ENCODE measurements at places on chromosomes 7 and 10.
A peak's percentile ranks its signal among the peaks of the same experiment; 100 is the strongest.

GRCh38 chr10:75051308-75051707 lies 60.1 kb upstream of the SAMD8 start:
- no peak for DNase-seq

DNA sequence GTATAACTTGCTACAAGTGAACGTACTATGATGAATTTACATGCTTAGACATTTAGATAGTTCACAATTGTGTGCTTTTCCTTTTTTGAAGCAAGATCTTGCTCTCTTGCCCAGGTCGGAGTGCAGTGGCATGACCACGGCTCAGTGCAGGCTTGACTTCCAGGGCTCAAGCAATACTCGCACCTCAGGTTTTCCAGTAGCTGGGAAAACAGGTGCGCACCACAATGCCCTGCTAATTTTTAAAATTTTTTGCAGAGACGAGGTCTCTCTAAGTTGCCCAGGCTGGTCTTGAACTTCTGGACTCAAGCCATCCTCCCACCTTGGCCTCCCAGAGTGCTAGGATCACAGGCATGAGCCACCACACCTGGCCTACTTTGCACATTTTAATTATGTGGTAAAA lies 1.8 kb downstream of the GPR15LG start:
- DNase-seq: no peak

GRCh38 chr7:141701489-141702046 lies 398 bp downstream of the DENND11 start:
- DNase-seq: peak; percentile 29

DNA sequence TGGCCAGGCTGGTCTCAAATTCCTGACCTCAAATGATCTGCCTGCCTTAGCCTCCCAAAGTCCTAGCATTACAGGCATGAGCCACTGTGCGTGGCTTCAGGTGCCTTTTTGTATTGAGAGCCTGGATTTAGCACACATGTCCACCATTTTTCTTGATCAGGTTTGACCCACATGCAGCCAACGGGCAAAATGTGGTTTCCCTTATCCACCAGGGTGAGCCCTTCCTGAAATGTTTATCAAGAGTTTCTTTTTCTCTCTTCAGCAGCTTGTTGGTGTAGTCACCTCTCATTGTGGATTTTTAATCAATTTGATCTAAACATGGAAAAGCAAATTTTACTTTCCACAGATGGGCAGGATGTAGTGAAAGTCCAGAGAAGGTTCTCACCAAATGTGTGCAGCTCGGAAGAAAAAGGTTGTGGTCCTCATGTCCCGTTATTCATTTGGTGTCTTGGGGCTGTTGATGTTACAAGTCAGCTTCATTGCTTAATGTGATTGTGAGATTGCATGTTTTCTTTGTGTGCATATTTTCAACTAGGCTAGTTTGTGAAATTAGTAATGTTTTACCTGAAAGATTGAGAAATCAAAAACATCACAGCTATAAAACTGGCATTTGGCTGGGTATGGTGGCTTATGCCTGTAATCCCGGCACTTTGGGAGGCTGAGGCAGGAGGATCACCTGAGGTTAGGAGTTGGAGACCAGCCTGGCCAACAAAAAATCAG lies 28.9 kb downstream of the GUSB start:
- no peak for DNase-seq

GRCh38 chr7:114128880-114129279 lies 210.1 kb upstream of the PPP1R3A start:
- DNase-seq: no peak

- peak; percentile 58 for DNase-seq
Measured at GRCh38 chr10:85557077-85557476, 809.5 kb downstream of the GRID1 start.

DNA sequence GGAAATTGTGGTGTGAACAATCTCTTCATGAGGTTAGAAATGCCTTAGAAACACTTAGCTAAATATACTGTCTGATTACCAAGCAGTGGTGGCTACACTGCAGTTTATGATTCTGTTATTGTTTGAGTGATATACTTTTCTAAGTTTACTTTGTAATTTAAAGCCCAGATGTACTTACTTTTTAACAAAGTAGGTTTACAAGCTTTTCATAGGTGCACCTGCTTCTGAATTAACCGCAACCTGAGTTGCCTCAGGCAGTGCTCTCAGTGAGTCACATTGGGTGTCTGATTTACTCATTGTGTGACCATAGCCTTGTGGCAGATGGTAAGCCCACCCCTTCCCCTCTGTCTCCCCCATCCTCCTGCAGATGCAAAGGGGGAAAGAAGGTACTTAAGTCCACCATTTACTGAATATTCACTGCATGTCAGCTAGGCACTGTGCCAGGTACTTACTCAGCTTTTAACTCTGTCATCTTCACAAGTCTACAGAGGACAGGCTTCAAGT lies 9.0 kb downstream of the MTURN start:
- no peak for DNase-seq

GRCh38 chr10:71397296-71398212 lies 834 bp downstream of the CDH23 start:
- DNase-seq: no peak

- peak; percentile 68 for DNase-seq
Measured at GRCh38 chr10:5297466-5297865, 67.3 kb upstream of the UCN3 start.

Data from HL-60 (cell line).